ENCODE measurements at places on chromosomes 2 and 18. TPM values are rescaled to one million over a fixed set of nuclear protein-coding genes. Genes with fewer than 3 reads are reported as not detected.

- DNase-seq, result no peak
- H3K27ac ChIP-seq, result peak overlapping the region; percentile 3
- H3K27me3 ChIP-seq, result no peaks in the 10 kb centered on the region
- peaks cover 11% of the 10 kb centered on the region for H3K4me1 ChIP-seq
- H3K4me3 ChIP-seq, result no peak overlapping the region
Measured at GRCh38 chr2:13005048-13005447, 288.3 kb downstream of the TRIB2 start.

GRCh38 chr18:6239716-6240115 lies 175.0 kb downstream of the L3MBTL4 start:
- no peaks in the 10 kb centered on the region for H3K4me1 ChIP-seq
- no peaks in the 10 kb centered on the region for H3K36me3 ChIP-seq
- H3K4me3 ChIP-seq, result no peak overlapping the region
- no peak overlapping the region for H3K27ac ChIP-seq

GRCh38 chr18:31647127-31647753 lies 37.1 kb downstream of the B4GALT6 start:
- no peaks in the 10 kb centered on the region for H3K27me3 ChIP-seq
- H3K4me3 ChIP-seq, result no peak overlapping the region
- no peak overlapping the region for H3K27ac ChIP-seq
- no peaks in the 10 kb centered on the region for H3K36me3 ChIP-seq
- DNase-seq, result no peak

DNA sequence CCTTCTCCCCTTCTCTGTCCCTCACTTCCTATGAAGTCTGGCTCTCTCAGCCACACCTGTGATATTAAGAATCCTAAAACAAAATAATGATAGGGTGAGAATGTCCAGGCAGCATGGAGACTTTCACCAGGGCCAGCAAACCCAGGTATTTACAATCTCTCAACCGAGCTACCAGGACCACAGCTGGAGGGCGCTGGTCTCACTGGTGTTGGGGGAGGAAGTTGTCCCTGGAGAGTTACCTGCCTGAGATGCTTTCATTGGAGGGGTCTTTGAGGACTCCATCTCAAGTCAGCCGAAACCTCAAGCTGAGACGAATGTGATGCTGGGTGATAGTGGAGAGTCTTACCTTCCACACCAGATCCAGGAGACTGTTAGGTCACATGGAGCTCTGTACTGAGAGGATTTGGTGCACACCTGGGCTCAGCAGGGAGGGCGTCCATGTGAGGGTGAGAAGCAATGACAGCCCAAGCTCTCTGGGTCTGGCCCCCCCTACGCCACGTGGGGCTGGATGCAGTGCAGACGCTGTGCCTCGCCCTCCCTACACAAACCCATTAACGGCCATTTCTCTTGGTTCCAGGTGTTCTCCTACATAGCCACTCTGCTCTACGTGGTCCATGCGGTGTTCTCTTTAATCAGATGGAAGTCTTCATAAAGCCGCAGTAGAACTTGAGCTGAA lies 27.4 kb downstream of the MAL start:
- DNase-seq, result no peak
- H3K4me3 ChIP-seq, result no peak overlapping the region
- H3K27ac ChIP-seq, result no peak overlapping the region

GRCh38 chr2:17162713-17163112 lies 355.5 kb downstream of the RAD51AP2 start:
- no peak for DNase-seq
- no peaks in the 10 kb centered on the region for H3K4me1 ChIP-seq
- no peak overlapping the region for H3K4me3 ChIP-seq

GRCh38 chr2:174901075-174901474 lies 104.1 kb downstream of the CHN1 start:
- DNase-seq, result peak; percentile 56
- no peak overlapping the region for H3K4me3 ChIP-seq
- peaks cover 22% of the 10 kb centered on the region for H3K4me1 ChIP-seq
- peak overlapping the region; percentile 73 for H3K27ac ChIP-seq
- H3K36me3 ChIP-seq, result no peaks in the 10 kb centered on the region

DNA sequence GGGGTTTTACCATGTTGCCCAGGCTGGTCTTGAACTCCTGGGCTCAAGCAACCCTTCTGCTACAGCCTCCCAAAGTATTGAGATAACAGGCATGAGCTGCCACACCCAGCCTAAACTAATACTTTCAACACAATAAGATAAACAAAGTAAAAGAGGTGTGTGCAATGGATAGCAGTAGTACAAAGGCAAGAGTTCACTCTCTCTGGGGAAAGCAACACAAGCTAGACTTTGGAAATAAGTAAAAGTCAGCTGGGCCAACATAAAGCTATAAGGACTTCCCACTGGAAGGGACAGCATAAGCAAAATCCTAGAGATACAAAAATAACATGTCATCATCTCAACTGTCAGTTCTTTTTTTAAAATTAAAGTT lies 5.2 kb upstream of the NOSTRIN start:
- no peak overlapping the region for H3K27ac ChIP-seq
- H3K27me3 ChIP-seq, result no peaks in the 10 kb centered on the region
- no peak for DNase-seq
- peaks cover 7% of the 10 kb centered on the region for H3K4me1 ChIP-seq
- H3K36me3 ChIP-seq, result no peaks in the 10 kb centered on the region
- H3K4me3 ChIP-seq, result no peak overlapping the region

DNA sequence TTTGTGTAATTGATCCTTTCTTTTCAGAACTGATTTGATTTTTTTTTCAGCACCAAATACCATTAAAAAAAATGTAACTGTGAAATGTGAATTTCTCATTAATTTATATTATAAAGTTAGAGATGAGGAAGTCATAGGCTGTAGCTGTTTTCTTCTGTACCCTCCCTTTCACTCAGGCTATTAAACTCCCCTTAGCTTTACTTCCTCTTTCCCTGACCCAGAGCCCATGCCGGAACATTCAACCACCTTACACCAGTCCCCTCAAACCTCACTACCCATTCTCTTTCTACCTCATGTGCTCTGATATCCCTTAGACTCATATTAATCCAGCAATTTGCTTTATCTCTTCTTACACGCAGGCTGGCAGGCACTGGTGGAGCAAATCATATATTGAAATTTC lies 12.4 kb downstream of the GALNT5 start:
- no peaks in the 10 kb centered on the region for H3K27me3 ChIP-seq
- H3K36me3 ChIP-seq, result no peaks in the 10 kb centered on the region
- H3K4me3 ChIP-seq, result no peak overlapping the region
- no peak overlapping the region for H3K27ac ChIP-seq

GRCh38 chr18:68769461-68769860 lies 28.4 kb upstream of the CCDC102B start:
- DNase-seq, result no peak
- no peak overlapping the region for H3K27ac ChIP-seq
- H3K4me3 ChIP-seq, result no peak overlapping the region
- no peaks in the 10 kb centered on the region for H3K4me1 ChIP-seq
- H3K27me3 ChIP-seq, result no peaks in the 10 kb centered on the region

DNA sequence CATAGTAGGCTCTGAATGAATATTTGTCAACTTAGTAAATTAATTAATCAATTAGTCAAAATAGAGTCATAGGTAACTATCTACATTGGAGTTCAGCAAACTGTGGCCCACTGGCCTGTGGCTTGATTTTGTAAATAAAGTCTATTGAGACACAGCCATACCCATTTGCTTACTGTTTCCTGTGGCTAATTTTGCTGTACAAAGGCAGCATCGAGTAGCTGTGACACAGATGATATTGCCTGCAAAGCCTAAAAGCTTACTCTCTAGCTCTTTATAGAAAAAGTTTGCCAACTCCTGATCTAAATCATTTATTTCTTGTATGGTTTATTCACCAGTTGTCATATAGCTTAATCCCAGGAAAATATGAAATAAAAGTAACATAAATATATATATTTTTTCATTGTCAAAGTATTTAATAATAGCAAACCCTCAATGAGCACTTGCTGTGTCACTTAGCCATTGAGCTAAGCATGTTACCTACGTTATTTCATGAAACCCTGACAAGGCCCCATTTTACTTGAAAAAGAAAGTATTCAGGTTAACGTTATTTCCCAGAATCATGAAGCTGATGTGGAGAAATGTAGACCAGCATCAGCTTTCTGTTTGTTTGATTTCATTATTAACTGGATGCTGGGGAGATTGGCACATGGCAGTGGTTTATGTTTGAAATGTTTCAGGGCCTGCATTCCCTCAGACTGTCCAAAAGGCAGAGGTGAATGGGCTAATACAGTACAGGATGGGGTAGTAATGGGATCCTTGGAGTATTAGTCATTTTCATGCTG lies 69.6 kb downstream of the ICOS start:
- H3K27me3 ChIP-seq, result no peaks in the 10 kb centered on the region
- no peak overlapping the region for H3K4me3 ChIP-seq
- DNase-seq, result no peak
- no peak overlapping the region for H3K27ac ChIP-seq
- no peaks in the 10 kb centered on the region for H3K36me3 ChIP-seq
- H3K4me1 ChIP-seq, result no peaks in the 10 kb centered on the region

DNA sequence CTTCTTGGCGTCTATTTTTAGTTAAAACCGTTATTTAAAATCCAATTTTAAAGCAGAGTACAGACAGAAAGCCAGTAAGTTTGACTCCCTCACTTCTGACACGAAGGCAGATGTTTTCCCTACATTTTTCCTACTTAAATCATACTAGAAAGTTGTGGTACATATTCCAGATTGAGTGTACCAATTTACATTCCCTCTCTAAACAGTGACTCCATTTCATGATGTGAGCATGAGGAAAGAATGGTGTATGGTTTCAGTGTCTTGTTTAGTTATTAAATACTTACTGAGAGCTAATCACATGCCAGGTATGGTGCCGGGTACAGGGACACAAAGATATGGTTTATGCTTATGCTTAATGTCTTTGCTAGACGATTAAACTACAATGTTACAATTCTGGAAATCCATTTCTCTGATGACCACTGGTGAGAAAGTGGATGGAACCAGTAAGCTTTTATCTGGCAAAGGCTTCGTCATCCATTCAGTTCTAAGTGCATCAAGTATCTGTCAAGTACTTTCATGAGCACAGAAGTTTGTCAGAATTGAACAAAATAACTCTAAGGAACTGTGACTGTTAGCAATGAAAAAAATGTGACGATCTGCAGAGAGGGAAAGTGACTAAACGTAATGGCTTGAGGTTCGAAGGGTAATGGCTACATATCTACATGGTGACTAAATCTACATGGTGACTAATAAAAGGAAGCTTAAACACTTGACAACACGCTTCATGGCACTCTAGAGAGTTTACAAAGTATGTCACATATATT lies 25.7 kb downstream of the MAP4K3 start:
- H3K27me3 ChIP-seq, result no peaks in the 10 kb centered on the region
- no peak for DNase-seq
- H3K4me1 ChIP-seq, result peaks cover 16% of the 10 kb centered on the region
- no peak overlapping the region for H3K27ac ChIP-seq

DNA sequence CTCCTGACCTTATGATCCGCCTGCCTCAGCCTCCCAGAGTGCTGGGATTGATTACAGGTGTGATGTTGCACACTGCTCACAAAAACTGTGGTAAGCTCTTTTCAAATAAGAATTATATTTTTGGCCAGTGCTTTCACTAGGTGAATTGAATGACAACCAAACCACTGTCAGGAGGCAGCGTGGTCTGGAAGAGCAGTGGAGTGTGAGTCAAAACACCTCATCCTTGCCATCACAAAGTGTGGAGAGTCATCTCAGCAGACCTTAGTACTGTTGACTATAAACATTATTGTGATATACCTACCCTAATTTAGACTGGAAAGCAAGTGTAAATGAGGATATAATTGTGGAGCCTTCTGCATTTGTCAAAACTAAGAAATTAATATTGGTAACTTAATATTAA lies 61.3 kb downstream of the UBE2E3 start:
- DNase-seq, result no peak
- H3K4me1 ChIP-seq, result no peaks in the 10 kb centered on the region
- H3K4me3 ChIP-seq, result no peak overlapping the region
- no peak overlapping the region for H3K27ac ChIP-seq
- H3K27me3 ChIP-seq, result no peaks in the 10 kb centered on the region

DNA sequence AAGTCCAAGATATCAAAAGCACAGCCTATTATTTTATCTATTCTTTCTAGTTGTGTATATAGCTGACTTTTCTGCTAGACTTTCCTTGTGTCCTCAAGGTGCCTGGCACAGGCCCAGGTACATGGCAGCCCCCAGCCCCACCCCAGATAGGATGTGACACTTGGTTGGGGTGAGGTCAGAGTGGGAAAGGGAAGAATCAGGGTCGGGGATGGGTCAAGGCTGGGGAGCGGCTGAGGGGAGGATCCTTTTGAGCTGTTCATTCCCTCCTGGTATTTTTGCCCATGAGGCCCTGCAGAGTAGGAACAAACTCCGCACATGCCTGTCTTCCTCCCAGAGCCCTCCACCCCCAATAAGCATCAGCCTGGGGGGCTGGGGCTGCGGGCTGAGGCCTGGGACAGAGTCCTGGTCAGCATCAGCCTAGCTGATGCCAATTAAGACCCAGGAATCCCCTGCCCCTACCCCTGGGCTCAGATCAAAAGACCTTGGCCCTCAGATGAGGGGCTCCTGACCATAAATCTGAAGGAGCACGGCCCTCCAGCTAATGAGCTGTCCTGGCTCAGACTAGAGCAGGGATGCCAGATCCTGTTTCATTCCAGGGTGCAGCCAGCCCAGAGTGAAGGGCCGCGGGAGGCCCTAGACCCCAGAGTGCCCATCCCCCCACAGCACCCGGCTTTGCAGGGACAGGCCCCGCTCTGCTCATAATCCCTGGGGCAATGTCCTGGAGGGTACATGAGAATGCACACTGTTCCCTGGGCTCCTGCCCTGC lies 85.3 kb downstream of the SDC1 start:
- no peak overlapping the region for H3K27ac ChIP-seq
- H3K4me3 ChIP-seq, result no peak overlapping the region
- H3K36me3 ChIP-seq, result no peaks in the 10 kb centered on the region

Gene ICOS
- total RNA-seq, result 0.16 TPM

Gene LRP1B
- 1.9 TPM for total RNA-seq

Gene KIAA2012
- total RNA-seq, result 1.3 TPM

Gene STEAP3
- total RNA-seq, result 5.1 TPM

Gene MOGAT1
- total RNA-seq, result not detected

Gene RNF138
- total RNA-seq, result 121 TPM

Gene UGT1A10
- 0.31 TPM for total RNA-seq

Gene MERTK
- 73.8 TPM for total RNA-seq

Gene ASPRV1
- total RNA-seq, result 9.2 TPM

Gene RIT2
- not detected for total RNA-seq

Gene WDR12
- 17.2 TPM for total RNA-seq

All from testis (tissue), 5 donors.